ENCODE measurements at places on chromosomes 6 and 20.
A peak's percentile ranks its signal among the peaks of the same experiment; 100 is the strongest.

DNA sequence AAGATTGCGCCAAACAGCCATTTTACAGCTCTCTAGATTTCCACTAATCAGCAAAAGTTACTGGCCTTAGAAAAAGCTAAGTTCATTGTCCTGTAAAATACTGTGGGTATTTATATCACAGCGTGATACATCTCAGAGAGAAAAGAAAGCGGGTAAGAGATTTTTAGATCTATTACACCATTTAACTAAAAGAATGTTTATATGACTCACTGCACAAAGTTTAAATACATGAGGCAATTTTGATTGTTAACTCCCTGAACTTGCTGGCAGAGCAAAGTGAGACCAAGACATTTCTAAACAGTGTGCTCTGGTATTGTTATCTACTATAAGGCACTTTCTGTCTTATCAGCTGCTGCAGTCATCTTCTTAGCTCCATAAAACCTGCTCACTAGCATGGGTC, 314.3 kb downstream of the EPHA7 start:
- DNase-seq, result no peak

GRCh38 chr6:35359346-35359743, 17.0 kb downstream of the PPARD start:
- DNase-seq, result no peak

- DNase-seq, result no peak
Observed at GRCh38 chr6:6494677-6495076, 93.8 kb upstream of the LY86 start.

- no peak for DNase-seq
Observed at GRCh38 chr6:139219746-139220145, 72.1 kb downstream of the TXLNB start.

- no peak for DNase-seq
Observed at GRCh38 chr6:34157851-34158250, 12.0 kb upstream of the GRM4 start.

- DNase-seq, result peak; percentile 83
Observed at GRCh38 chr20:57030611-57031600, 235.5 kb downstream of the BMP7 start.

- DNase-seq, result no peak
Observed at GRCh38 chr6:88538840-88539239, 372.7 kb upstream of the CNR1 start.

- no peak for DNase-seq
Observed at GRCh38 chr20:39799366-39799965, 837.3 kb downstream of the DHX35 start.

GRCh38 chr6:151389618-151390275, 1.6 kb downstream of the ZBTB2 start:
- DNase-seq, result no peak

- no peak for DNase-seq
Observed at GRCh38 chr20:7499201-7499600, 441.1 kb downstream of the HAO1 start.

- peak; percentile 49 for DNase-seq
Observed at GRCh38 chr6:110509617-110510241, 33.3 kb upstream of the SLC22A16 start.

GRCh38 chr6:138086573-138087196, 20.5 kb downstream of the PERP start:
- DNase-seq, result no peak
